ENCODE measurements at places on chromosomes 7 and 10. TPM values are rescaled to one million over a fixed set of nuclear protein-coding genes. Genes with fewer than 3 reads are reported as not detected.

GRCh38 chr7:71173955-71174354 lies 42.0 kb downstream of the GALNT17 start:
- no peak for DNase-seq

DNA sequence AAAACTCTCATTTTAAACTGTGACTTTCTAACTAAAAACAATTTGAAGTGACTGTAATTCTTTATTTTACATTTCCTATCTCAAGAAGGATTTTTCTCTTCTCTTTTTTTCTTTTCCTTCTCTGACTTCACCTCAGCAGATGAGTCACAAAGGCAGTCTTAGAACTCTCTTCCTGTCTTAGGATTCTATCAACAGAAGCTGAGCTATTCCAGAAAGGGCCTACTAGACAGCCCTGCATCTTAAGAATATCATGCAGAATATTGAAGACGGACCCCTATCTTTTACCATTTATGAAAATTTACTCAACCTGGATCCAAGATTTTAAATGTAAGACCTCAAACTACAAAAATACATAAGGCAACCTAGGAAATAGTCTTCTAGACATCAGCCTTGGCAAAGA lies 365.7 kb upstream of the SEMA3C start:
- no peak for DNase-seq

- DNase-seq = no peak
Observed at GRCh38 chr10:36281831-36282331, 639.8 kb upstream of the FZD8 start.

DNA sequence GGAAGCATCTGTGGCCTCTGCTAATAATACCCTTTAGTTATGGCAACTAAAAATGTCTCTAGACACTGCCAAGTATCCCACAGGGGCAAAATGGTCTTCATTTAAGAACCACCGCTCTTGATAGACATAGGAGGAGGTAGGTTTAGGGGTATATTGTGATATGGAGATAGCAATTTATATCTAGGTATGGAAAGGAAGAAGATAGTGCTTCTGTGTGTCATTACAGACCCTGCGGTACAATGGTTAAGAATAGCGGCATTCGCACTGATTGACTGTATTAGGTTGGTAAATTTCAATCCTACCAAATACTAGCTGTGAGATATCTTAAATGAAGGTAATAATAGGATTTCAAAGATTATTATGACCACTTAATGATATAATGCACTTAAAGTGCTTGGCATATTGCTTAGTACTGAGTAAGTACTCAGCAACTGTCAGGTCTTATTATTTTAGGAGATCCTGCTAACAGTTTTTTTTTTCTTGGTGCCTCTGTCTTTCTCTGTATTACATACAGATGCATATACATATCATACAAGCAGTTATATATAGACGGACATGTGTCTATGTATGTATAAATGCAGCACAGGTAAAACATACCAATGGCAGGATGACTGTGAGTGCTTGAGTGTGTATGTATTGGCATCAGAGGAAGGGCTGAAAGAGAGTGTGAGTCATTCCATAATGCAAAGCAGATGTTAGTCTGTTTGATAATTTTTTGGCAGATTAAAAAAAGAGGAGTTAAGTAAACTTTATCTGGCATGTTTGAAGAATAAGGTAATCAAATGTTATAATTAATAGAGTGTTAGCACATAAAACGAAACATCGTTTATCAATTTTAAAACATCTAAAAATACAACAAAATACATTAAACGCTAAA lies 50.0 kb upstream of the ITGB8 start:
- DNase-seq = no peak

- no peak for DNase-seq
Observed at GRCh38 chr10:73586583-73586984, 4.6 kb downstream of the USP54 start.

DNA sequence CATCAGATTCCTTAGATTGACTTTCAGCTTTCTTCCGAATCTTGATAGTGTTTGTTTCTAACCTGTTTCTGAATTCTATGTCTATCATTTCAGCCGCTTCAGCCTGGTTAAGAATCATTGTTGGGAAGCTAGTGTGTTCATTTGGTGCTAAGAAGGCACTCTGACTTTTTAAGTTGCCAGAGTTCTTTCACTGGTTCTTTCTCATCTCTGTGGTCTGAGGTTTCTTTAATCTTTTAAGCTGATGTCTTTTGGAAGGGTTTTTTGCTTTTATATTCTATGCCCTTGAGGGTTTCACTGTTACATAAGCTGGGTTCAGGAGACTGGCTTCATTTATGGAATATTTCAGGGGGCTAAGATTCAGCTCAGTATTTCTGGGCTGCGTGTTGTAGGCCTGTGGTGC lies 104.5 kb upstream of the PRSS58 start:
- DNase-seq = no peak

- DNase-seq = no peak
Observed at GRCh38 chr10:102408728-102409603, 9.6 kb downstream of the PSD start.

- DNase-seq = no peak
Observed at GRCh38 chr7:129734400-129734799, 122.9 kb downstream of the NRF1 start.

Gene KAZALD1
- not detected for total RNA-seq

Gene IDI2
- total RNA-seq = not detected

Gene TLL2
- not detected for total RNA-seq

Gene PPP1R17
- not detected for total RNA-seq
